ENCODE measurements at places on chromosomes 11 and 22.

GRCh38 chr11:122100756-122101080 is 15.3 kb downstream of the BLID start:
- DNase-seq: no peak

DNA sequence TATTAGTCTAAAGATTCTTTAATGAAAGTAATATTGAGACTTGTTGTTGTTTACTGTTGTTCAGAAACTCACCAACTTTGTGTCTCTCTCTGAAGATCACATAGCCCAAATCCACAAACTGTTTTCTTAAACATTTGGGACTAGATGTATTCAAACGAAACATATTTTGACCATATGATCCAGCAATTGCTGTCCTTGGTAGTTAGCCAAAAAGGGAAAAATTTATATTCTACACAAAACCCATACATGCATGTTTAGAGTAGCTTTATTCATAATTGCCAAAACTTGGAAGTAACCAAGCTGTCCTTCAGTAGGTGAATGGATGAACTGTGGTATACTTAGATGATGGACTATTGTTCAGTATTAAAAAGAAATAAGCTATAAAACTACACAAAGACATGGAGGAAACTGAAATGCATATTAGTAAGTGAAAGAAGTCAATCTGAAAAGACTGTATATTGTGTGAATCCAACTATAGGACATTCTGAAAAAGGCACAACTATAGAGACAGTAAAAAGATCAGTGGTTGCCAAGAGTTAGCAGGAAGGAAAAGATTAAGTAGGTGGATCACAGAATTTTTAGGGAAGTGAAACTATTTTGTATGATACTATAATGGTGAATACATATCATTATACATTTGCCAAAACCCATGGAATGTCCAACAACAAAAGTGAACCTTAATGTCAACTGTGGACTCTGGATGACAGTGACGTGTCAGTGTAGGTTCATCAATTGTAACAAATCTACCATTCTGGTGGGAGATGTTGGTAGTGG is 442.9 kb downstream of the INSC start:
- DNase-seq: no peak

DNA sequence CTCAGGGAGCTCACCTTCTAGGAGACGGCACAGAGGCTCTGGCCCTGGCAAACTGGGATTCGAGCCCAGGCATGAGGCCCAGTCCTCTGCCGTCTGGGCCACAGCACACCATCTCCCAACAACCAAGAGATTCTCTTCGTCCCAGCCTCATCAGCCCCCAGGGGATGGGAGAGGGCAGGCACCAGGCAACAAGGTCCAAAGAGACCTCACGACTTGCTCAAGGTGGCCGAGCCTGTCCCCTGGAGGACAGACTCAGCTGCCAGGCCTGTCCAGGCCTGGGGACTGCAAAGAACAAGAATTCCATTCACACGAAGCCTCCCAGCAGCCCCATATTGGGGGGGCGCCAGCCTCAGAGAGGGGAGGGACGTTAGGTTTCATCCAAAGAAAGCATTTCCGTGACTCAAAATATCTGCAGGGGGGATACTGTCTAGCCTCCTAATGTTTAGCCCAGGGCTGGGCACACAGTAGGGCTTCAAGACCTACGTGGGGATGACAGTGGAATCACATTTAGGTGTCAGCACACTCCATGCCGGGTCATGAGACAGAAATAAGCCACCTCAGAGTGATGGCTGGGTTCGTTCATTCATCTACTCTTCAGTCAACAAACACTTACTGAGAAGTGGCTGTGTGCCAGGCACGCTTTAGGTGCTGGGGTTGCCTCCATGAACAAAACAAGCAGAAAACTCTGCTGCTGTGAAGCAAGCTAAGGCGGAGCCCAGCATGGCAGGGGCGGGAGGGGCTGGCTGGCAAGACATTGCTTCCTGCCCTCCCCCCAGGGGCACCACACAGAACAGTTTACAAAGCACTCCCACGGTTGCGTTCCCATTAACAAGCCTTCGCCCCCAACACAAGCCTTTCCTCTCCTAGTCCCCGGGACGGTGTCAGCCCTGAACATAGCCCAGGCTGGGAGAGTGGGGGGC is 1.2 kb downstream of the CARNS1 start:
- peak; percentile 81 for DNase-seq

- no peak for DNase-seq
Observed at GRCh38 chr11:44555031-44555800, 10.2 kb upstream of the CD82 start.

- no peak for DNase-seq
Observed at GRCh38 chr11:16047073-16047472, 309.3 kb downstream of the SOX6 start.

DNA sequence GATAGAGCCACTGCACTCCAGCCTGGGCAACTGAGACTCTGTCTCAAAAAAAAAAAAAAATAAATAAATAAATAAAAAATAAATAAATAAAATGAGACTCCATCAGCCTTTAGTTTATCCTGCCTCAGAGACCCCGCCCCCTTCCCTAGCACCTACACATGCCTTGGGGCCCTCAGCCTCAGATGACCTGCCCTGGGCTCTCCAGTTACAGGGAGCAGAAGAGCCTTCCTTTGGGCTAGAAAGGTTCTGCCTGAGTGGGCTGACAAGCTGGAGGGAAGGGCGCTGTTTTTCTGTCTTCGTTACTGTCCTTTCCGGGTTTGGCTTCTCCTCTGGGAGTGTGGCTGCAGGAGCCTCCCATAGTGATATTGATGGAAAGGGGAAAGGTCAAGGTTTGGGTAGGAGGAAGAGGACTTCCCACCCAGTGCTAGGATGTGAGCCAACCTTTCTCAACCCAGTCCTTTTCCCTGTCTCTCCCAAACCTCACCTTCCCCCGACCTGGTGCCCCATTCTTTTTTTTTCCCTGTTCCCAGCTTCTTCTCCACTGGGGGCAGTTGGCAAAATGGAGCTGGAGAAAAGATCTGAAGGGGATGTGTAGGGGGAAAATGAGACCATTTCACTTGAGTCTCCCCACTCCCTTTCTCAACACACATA is 1.5 kb upstream of the SF3B2 start:
- DNase-seq: peak; percentile 22

GRCh38 chr11:44681698-44682097 is 45.1 kb upstream of the TSPAN18 start:
- no peak for DNase-seq

GRCh38 chr11:116849486-116849885 is 12.1 kb upstream of the APOA1 start:
- no peak for DNase-seq
